ENCODE measurements at places on chromosomes 12 and 14.

- DNase-seq = no peak
These were observed 46.1 kb downstream of the MAPKAPK5 start for GRCh38 chr12:111887926-111888745.

DNA sequence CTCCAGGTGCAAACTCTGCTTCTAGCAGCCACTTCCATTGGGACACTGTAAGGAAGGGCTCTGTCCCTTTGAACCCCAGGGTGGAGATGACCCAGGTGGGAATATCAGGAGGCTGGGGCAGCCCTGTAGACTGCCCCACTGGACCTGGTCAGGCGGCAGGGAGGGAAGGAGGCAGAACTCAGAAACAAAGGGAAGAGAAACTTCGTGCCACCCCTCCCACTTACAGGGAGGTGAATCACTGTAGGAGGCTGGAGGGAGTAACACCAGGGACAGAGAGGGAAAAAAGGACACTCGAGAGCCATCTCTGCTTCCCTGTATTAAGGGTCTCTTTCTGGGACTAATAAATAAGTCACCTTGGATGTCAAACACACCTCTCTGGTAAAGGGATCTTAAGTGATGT is 37.4 kb downstream of the ISCA2 start:
- no peak for DNase-seq

DNA sequence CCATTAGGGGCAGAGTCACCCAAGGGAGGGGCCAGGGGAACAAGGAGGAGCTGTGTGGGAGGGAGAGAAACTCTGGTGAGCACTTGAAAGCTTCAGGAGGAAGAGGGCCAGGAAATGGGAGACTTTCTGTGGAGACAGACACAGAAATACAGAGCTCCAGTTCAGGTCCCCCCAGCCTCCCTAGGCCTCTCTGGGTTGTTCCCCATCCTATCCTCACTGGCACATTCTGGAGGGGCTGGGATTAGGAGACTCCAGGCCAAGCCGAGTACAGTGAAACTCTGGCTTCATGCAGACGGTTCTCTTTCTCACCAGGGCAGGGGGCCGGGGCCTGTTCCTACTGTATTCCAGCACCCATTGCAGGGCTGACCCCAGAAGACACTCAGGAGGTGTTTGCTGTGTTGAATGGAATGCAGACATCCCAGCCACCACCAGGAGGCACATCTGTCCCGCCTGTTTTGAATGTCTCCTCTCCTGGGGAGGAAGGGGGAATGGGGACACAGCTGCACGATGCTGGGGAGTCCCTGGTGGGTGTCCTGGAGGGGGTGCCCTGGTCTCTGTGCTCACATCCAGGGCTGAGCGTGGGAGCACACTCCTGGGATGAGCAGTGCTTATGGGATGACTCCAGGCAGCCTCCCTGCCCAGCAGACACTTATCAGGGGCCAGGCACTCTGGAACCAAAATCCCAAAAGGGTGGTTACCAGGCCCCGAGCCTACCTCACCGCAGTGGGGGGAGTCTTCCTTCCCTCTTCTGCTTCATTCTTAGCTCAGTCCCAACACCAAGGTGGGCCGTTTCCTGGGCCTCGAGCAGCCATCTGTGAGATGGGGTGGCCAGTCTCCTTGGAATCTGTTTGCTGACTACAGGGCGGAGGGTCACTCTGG is 5.5 kb upstream of the KRT84 start:
- no peak for DNase-seq

GRCh38 chr12:93536766-93537488 is 35.5 kb upstream of the SOCS2 start:
- no peak for DNase-seq

- DNase-seq = no peak
These were observed 183.7 kb downstream of the EXOC5 start for GRCh38 chr14:57085043-57085442.

GRCh38 chr14:44763356-44763755 is 198.4 kb downstream of the KLHL28 start:
- DNase-seq = no peak

DNA sequence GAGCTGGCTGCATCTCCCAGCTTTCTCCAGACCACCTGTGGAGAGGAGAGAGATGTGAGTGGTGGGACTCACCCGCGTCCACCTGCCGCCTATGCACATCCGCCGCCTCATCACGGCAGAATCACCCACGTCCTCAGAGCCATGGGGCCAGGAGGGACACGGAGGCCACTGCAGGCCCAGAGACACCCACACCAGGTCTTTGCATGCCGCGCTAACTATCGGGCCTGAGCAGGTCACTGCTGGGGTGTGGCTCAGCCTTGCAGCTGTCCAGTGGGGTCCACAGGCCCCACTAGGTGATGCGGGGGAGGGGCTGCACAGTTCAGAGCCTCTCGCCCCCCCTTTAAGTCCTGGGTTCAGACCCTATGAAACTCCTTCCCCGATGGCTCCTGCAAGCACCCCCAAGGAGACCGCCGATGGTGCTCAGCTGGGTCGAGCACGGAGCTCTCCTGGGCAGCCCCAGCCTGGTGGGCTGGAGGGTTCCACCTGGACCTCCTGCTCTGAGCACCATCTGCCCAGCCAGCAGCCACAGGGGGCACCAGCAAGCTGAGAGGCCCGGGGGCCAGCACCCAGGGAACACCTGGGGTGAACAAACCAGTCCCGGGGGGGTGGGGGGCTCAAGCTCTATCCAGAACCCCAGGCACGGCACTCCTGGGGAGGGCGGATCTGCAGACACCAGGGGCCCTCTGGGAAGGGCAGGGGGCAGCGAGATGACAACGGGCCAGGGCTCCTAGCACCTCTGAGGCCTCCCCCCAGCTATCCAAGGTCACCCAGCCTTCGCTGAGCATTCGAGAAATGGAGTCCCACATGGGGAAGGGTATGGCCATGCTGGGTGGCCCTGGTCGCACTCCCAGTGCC is 34.3 kb downstream of the CCNK start:
- DNase-seq = no peak

- no peak for DNase-seq
These were observed 90.4 kb downstream of the MED13L start for GRCh38 chr12:116187151-116187511.

- no peak for DNase-seq
These were observed 33.9 kb downstream of the DYRK4 start for GRCh38 chr12:4595881-4596280.

GRCh38 chr14:100018482-100018881 is 46.7 kb upstream of the EVL start:
- DNase-seq = no peak

GRCh38 chr12:30934811-30935210 is 8.3 kb downstream of the TSPAN11 start:
- DNase-seq = no peak

DNA sequence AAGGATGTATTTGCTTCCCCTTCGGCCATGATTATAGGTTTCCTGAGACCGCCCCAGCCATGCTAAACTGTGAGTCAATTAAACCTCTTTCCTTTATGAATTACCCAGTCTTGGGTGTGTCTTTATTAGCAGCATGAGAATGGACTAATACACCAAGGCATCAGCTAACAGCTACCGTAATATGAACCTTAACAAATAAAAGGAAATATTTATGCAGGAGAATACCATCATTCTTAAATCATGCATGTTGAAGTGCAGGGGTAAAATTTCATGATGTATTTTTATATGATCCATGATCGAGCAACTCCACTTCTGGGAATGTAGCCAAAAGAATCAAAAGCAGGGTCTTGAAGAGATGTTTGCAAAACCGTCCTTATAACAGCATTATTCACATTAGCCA is 379.0 kb downstream of the NPAS3 start:
- DNase-seq = no peak

GRCh38 chr12:170371-171225 is 43.4 kb downstream of the SLC6A12 start:
- DNase-seq = no peak

- DNase-seq = no peak
These were observed 9.6 kb downstream of the PTPN6 start for GRCh38 chr12:6960593-6961277.

- no peak for DNase-seq
These were observed 322.9 kb downstream of the TMEM117 start for GRCh38 chr12:44158746-44159145.

DNA sequence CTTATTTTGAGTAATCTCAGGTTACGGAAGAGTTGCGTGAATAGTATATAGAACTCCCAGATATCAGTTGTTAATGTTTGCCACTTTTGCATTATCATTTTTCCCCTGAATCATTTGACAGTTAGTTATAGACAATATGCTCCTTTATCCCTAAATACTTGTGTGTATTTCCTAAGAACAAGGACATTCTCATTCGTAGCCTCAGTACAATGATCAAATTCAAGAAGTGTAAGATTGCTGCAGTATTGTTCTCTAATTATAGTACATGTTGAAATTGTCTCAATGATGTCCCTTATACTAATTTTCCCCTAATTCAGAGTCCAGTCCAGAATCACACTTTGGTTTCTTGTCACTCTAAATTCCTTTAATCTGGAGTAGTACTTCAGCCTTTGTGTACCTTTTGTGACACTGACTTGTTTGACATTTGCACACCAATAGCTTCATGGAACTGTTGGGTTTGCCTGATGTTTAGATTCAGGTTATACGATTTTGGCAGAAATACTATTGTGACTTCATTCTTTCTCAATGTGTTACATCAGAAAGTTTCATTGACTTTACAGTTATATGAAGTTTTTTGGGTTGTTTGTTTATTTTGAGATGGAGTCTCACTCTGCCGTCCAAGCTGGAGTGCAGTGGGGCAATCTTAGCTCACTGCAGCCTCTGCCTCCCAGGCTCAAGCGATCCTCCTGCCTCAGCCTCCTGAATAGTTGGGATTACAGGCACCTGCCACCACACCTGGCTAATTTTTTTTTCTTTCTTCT is 13.1 kb downstream of the DYNC1H1 start:
- DNase-seq = no peak

Data from SK-N-DZ (cell line).